ENCODE measurements at places on chromosomes 12 and 14.

- DNase-seq = no peak
These were observed 93.8 kb upstream of the MDM1 start for GRCh38 chr12:68425998-68426397.

DNA sequence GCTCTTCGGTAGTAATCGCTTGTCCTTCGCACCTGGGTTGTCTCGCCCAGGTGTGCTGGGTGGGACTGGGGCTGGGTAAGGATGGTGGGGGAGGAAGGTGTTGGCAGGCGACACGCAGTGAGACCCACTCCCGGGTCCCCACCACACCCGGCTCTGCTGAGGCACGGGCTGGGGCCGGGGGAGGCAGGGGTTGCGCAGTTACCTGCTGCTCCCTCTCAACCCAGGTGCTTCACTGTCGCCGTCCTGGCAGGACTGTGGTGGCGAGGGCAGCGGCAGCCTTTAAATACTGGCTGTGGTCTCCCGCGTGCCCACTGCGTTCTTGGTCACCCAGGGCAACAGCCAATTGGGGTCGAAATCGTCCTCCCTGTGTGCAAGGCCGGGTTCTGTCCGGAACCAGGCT, at the start of gene CCER1:
CCER1 (minus strand) TSS at position 256 of the 400 bp plus-strand sequence. CDS start 434 bp downstream, outside the sequence.
- DNase-seq = no peak

DNA sequence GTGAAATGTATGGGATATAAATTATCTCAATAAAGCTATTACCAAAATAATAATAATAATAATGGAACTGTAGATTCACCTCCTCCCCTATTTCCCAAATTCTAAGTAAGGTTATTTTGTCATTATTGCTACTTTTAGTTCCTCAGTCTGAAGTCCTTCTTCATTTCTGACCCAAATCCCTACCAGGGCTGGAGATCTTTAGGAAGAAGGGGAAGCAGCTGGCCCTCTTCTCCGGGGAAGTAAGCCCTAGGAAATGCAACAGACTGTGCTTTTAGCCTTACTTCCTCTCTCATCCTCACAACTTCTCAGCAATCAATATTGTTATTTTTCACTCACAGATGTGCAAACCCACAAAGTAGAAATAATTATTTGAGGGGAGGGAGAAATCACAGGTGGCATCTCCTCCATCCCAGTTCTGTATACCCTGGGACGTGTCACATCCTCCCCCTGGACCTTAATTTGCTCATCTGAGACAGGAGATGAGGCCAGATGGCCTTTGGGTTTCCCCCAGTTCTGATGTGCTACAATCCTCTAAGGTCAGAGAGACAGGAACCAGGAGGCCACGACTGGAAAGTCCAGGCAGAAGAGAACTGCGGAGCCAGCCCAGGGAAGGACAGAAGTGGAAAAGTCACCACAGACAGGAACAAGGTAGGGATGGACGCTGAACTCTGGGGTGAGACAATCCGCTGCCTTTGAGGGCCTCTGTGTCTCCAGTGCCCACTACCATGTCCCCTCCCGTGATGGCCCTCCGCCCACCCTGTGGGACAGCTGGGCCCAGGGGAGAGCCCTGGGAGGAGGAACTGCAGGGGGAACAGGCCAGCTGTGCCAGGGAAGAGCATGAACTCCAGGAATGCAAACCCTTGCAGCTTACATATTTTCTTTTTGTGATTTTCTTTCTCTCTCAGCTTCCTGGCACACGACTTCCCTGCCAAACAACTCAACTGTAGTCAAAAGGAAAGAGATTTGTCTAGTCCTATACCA, 10.6 kb upstream of the TNFRSF1A start:
- DNase-seq = no peak

DNA sequence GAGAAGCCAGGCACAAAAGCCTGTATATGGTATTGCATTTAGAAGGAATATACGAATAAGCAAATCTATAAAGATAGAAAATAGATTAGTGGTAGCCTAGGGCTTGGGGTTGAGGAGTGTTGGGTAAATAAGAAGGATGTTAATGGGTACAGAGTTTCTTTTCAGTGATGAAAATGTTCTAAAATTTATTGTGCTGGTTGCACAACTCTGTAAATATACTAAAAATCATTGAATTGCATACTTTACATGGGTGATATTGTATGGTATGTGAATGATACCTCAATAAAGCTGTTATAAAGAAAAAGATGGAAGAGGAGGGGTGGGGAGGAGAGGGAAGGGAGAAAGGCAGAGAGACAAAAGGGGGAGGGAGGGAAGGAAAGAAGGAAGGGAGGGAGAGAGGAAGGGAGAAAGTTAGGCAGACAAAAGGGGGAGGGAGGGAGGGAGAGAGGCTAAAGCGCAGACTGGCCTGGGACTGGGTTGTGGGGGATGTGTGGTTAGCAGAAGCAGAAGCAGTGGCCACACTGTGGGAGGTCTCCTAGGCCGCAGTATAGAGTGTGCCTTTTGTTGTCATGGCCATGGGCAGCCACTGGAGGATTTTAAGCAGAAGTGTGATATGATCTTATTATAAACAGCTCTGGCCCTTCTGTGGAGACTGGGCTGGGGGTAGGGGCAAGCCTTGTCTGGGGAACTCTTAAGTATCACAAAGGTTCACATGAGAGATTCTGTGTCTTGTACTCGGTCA, 73.6 kb upstream of the ELK3 start:
- no peak for DNase-seq

GRCh38 chr12:68334132-68334531, 2.0 kb upstream of the MDM1 start:
- DNase-seq = peak; percentile 36

DNA sequence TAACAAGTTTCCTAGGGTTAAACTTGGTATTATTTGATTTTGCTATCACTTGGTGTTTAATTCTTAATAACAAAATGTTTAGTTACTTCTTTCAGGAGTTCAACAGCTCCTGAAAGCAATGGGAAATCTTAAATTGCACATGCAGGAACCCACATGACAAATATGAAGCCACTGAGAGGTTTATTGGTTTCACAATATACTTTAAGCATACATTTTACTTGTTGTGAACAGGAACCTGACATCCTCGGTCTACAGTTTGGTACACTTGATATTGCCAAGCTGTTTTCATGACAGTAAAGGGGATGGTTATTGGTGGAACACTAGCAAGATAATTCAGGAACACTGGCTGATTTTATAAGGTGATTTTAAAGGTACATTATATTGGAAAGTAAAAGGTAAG, 46.2 kb downstream of the SLC38A1 start:
- no peak for DNase-seq

- no peak for DNase-seq
These were observed 150.3 kb upstream of the AVPR1A start for GRCh38 chr12:63301311-63301710.

GRCh38 chr12:83573671-83574070, 887.0 kb downstream of the TMTC2 start:
- DNase-seq = no peak

DNA sequence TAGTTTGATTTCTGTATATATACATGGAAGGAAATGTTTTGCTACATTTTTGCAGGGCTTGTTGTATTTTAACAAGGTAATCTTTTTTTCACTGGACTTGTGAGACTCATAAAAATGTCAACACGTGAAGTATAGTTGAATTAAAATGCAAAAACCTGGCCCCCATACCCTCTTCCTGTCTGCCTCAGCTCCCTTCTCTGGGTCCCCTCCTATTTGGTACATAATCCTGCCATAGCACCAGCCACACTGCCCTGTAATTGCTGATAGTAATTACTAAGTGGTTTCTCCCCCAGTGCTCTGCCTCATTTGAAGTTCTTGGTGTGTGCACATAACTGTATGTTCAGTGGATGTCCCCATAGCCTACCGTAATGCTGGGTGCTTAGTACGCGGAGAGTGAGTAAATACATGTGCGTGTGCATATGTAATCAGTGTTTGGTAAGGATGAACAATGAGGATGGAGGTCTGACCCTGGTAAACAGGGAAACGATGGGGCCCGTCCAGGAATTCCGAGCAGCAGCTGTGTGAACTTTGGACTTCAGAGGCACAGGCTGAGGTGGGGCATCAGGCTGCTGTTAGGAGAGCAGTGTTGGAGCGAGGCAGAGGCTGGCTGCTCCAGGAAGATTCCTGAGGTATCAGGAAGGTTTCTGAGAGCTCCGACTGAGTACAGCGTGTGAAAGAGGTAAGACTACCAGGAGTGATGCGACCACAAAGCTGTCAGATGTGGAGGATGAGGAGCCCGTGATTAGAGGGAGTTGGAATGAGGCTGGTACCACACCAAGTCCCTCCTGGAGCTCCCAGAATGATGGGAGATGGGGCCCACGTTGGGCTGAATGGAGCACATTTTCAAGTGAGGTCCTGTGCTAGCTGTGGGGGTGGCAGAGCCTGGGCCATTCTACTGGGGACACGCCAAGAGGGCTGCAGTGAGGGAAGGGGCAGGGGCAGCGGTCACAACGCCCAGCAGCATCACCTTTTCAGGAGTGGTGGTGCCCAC, 106.8 kb downstream of the PELI2 start:
- DNase-seq = no peak

DNA sequence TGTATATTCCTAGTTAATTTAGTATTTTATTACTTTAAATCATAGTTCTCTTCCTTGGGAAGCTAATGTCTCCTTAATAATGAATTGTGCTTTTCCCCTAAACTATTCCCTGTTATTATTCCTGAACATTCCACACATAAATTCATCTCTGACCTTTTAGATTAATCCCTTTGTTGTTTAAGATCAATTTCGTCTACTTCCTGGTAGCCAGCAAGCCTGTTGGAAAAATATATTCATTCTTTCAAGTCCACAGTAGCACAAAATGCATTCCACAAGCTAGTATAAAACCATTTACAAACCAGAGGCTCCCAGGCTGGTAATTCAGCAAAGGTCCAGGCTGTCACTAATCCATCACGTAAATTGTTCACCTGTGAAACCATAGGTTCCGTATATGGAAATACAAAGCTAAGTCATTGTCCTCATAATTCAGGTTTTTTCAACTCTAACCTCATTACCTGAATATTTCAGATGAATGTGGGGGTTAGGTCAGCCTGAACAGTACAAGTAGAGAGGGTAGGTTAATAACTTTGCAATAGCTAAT, 232.7 kb downstream of the SEC23A start:
- no peak for DNase-seq

DNA sequence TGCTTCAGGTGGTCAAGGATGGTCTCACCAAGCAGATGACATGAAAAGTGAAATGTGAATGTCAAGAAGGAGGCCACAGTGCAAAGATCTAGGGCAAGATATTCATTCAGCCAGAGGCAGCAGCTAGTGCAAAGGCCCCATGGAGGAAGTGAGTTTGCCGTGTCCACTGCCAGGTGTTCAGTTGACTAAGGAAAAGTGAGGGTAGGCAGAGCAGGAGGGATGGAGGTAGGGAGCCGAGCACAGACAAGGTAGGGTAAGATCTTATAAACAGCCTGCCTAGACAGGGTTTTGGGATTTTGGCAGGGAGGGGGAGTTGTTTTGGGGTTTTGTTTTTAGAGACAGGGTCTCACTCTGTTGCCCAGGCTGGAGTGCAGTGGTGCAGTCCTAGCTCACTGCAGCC, 11.9 kb downstream of the PPP2R5C start:
- no peak for DNase-seq

DNA sequence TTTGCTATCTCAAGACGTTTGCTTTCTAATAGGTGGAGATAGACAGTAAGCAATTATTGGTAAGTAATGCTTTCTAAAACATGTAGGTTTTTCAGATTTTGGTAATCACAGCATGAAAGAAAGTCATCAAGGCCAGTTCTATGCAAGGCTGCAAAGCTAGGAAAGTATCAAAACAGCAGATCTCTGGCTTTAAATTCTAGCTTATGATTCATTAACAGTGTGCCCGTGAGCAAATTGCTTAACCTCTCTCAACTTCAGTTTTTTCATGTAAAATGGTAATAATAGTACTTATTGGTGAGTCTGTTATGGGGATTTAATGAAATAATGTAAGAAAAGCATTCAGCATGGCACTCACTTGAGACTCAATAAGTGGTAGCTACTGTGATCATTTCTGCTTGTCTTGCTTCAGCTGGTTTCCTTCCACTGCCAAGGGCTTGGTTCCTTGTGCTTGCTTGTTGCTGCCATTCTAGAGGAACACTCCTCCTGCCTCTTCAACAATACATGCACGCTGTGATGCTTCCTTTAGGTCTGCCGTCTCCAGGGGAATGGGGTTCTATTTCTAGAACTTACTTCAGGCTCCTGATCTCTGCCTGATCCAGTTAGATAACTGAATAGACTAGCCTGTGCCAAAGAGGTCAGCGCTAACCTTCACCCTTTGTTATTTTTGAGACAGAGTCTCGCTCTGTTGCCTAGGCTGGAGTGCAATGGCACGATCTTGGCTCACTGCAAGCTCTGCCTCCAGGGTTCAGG, 88.4 kb downstream of the CAND1 start:
- DNase-seq = no peak

DNA sequence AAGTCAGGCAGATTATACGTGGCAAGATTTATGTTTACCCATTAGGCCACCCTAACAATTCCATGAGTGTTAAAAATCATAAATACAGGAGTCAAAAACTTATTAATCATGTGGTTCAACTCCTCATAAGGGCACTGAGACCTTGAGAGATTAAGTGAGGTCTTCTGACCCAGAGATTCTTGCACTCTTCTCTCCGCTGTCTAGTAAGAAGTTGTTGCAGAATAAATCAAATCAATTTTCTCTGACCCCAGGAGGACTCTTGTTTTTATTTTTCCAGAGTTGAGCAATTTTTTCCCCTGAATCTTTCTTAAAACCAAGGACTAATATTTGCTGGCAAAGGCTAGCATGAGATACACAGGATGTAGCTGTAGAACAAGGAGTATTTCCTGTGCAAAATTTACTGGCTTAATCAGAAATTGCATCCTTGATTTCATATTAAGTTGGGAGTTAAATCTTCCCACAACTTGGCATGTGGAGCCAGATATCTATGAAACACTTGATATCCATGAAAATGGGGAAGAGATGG, 90.9 kb upstream of the PTHLH start:
- DNase-seq = no peak

GRCh38 chr12:30902596-30902995, 24.0 kb upstream of the TSPAN11 start:
- no peak for DNase-seq

GRCh38 chr14:93246534-93246933, 39.5 kb downstream of the UBR7 start:
- no peak for DNase-seq
